Stimulated activated CD8-positive, alpha-beta memory T cell treated with anti-CD3 and anti-CD28 coated beads, Interleukin-4, amount 100 ng/mL, for 48 hours (primary cell): ENCODE measurements at places on chromosomes 7 and 10.
A peak's percentile ranks its signal among the peaks of the same experiment; 100 is the strongest.

- DNase-seq, result no peak
Measured at GRCh38 chr10:110680273-110681020, 36.3 kb downstream of the RBM20 start.

DNA sequence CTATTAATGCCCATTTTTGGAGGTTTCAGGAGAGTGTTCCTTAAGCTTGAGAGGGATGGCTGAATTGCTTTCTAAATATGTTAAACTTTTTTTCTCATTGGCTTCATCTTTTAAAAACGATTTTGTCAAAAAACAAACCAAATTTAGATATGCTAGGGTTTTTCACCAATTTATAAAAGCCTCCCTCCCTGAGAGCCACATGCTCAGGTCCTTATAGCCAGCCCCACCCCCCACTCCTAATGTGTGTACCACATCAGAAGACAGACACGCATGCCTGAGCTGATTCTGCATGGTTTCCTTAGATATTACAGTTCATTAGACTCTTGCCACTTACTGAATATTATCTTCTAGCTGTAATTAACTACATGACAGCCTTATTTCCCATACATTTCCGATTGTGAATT is 2.0 kb downstream of the CUL1 start:
- peak; percentile 62 for DNase-seq

DNA sequence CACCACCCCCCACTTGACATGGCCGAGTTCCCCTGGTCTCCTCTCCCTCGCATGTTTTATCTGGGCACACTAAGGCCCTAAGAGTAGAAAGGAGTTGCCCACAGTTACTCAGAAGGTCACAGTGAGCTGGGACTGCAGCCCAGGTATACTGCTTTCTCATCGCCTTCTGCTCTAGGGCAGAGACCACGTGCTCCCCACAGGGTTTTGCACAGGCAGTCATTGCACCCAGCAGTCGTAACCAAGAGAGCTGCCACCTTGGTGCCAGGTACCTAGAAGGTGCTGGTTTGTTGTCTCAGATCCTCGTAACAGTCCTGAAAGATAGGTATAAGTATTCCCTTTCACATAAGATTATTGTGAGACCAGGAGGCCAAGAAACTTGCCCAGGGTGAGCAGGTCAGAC is 1.8 kb downstream of the MINDY4 start:
- DNase-seq, result no peak

DNA sequence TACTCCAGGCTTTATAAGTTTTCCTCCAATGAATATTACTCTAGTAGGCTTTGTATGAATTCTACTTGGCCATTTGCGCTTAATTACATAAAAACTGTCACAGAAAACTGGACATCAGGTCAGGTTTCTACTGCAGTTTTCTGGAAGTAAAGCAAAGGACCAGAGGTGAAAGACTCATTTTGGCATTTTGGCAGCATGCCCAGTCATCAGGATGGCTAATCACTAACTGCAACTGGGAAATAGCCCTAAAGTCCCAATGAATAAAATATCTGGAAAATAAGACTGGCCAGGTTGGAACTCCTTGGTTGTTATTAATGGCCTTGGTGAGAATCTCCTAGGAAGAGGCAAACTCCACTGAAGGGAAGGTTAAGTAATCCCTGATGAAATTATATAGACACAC is 75.5 kb downstream of the COPG2 start:
- DNase-seq, result no peak

DNA sequence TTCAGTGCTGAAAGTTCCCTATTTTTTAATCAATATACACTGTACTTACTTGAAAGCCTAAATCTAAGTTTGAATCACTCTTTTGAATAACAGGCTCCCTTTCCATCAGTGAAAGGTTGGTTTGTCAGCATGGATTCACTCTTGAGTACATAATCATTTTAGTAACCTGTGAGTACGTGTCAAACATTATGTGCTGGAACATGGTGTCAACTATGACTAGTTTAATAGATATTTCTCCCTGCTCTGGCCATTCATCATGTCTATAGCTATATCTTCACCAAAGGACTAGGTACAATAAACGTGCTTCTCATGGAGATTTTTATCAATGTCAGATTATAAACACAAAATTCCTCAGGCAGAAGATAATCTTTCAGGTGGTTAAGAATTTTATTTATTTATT is 61.7 kb upstream of the MDFIC start:
- no peak for DNase-seq

GRCh38 chr10:110003524-110003885 is 4.3 kb upstream of the ADD3 start:
- DNase-seq, result no peak

GRCh38 chr10:88830643-88831268 is 20.9 kb downstream of the ANKRD22 start:
- no peak for DNase-seq

DNA sequence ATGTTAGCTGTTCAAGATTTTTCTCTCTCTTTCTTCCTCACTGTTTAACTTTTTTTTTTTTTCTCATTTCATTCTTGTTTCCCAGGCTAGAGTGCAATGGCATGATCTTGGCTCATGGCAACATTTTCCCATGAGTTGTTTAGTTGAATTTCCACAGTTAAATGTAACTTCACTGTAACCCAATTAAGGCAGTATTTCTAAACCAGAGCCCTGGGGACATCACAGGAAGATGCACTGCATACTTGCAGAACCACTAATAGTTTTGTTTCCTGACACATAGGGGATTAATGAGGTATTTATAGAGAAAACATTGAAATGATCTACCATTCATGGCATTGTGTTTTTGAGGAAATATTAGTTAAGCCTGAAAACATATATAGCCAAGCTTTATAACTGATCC is 795.6 kb upstream of the GHITM start:
- no peak for DNase-seq

- no peak for DNase-seq
Measured at GRCh38 chr7:157220916-157221569, 82.3 kb downstream of the UBE3C start.

DNA sequence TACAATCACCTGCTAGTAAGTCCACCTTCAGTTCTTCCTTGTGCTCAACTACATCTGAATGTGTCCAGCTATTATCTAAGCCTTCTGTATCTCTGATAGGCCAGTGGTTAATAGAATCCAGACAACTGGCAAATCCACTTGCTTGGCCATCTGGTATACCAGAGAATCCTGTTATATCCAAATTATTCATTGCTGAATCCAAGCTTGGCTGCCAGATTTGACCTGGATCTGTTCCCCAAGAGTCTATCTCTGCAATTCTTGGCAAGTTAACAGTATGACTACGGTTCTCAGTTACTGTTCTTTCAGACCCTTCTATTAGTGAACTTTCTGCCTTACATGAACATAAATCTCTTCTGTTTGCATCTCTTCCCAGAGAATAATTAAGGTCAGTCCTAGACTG is 154.6 kb upstream of the TARP start:
- DNase-seq, result no peak

DNA sequence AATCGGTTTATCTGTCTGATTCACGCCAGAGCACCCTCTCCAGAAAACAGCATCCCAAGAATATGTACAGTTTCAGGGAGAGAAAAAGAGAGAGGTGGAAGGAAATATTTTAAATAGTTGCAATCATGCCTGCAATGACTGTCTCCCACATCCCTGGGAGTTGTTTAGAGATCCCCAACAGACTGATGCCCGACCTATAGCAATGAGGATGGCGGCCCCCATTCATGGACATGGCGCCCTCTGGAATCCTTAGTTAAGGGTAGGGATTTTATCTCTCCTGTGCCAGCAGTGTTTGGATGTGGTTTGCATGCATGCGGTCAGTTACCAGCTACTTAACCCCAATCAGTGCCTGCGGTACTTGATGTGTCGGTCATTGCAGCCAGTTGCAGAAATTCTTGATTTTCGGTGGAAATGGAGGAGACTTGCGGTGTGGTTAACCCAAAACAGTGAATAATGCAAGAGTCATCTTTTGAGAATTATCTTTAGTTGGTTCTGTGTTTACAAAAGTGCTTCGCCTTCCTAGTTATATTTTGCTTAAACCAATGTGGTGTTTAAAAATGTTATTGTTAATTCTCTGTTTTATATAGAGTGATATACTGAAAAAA is 186.0 kb upstream of the TCF7L2 start:
- no peak for DNase-seq

- no peak for DNase-seq
Measured at GRCh38 chr10:74929197-74929596, 102.8 kb downstream of the KAT6B start.

DNA sequence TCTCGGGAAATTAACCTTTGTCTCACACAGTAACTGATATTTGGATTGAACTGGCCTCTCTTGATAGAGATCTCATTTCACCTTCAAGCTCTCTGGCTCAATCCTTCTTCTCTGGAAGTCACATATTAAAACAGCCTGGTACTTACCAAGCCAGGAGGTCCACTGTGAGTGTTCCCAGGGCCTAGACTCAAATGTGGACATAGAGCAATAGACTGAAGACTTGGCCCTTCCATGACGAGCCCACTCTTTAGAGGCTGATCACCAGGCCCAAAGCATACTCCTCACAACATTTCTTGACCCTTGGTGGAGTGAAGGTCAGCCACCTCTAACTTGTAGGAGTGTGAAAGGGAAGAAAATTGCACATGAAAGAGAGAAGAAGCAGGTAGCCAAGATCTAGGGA is 38.5 kb downstream of the COL1A2 start:
- no peak for DNase-seq

GRCh38 chr7:37698276-37698675 is 14.7 kb downstream of the GPR141 start:
- DNase-seq, result no peak

DNA sequence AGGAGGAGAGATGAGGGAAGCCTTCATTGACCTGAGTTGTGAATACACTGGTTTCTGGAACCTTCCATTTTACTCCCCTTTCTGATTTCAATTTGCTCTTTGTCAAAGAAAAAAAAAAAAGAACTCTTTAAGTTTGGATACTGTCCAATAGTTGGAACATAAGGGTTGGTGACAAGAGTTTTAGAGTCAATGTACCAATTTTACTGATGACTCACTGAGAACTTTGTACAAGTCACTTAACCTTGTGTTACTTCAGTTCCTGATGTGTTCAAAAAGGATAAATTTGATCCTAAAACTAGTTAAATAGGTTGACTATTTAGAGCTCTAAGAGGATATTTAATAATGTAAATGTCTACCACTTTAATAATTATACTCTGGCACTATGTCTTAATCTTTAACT is 4.1 kb upstream of the CDK14 start:
- no peak for DNase-seq

DNA sequence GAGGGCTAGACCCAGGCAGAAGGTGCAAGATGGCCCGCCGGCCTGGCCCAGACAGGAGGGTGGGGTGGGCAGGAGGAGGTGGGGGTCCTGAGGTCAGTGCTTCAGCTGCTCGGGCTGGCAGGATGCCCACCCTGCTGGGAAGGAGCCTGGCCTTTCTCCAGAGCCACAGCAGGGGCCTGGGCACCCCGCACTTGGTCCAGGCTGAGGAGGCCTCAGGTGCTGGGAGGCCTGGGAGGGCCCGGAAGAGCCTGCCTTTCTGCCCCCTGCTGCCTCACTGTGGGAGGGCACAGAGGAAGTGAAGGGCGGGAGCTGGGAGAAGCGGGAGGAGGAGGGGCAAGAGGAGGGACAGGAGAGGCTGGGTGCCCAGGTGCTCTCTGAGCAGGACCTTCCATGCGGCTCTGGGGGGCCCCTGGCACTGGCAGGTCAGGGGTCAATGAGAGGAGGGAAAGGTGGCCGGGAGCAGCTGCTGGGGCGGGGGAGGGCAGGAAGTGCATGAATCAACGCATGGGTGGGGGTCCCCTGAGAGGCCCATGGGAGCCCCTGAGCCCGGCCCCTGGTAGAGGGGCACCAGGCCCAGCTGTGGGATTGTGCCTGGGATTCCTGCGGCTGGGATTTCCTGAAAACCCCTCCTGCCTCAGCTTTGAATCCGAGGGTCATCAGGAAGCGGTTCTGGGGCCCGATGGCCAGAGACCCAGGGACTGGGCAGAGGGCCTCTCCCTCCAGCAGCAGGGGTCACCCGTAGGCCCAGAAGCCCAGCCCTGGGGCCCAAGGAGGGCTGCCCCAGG is 49.9 kb downstream of the PWWP2B start:
- peak; percentile 87 for DNase-seq

- DNase-seq, result peak; percentile 58
Measured at GRCh38 chr7:33040803-33041516, 21.6 kb downstream of the NT5C3A start.

- no peak for DNase-seq
Measured at GRCh38 chr10:67306588-67307205, 380.9 kb downstream of the LRRTM3 start.

GRCh38 chr7:39587393-39587792 is 21.2 kb downstream of the YAE1 start:
- no peak for DNase-seq

DNA sequence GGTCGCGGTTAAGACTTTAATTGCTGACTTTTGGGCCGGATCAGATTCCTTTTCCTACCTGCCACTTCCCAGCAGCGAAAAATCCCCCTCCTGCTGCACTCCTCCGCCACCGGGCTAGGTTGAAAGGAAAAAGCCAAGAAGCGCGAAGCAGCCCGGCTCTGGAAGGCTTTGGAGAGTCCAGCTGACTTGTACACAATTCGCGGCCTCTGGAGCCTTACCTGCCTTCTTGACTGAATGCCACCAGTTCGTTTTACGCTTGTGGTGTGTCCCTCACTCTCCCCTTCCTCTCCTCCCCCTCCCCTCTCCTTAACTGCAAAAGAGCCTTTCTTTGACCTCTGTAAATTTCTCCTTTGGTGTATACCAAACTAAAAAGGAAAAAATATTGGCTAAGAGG is 2.7 kb upstream of the FEZF1 start:
- DNase-seq, result no peak

- DNase-seq, result no peak
Measured at GRCh38 chr7:24729365-24730017, 27.8 kb downstream of the GSDME start.

DNA sequence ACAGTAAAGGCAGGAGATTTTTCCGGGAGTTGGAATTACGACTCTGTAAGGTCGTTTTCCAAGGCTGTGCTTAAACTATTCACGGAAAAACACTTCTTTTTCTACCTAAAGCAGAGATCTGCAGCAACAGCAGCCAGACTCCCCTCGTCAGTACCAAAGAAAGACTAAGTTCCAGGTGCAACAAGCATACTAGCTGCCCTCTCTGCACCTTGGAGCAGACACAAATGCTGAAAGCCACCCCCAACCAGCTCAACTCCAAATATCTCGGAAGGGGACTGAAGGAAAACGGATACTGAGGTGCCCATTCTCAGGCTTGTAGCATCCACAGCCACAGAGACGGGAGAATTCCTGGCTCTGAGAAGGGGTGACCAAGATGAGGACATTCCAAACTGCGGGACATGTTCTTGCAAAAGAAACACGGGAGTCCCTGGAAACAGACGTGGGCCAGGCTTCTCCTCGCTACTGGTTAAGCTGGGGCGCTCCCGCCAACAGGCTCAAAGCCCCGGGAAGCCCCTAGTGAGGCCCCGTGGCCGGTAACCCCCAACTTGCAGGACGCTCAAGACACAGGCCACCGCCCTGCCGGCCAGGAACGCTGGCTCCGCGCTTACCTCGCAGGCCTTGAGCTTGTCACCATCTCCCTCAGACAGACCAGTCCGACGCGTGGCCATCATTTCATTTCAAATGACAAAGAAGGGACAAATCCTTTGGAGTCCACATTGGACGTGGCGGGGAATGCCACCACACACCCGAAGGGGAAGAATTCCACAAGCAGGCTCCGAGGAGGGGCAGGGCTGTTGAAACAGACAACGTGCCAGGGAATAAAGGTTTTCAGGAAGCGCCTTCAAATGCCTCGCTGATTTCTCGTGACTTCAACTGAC is 2.2 kb downstream of the ARHGAP21 start:
- DNase-seq, result no peak

GRCh38 chr10:623014-623413 is 66.5 kb downstream of the DIP2C start:
- DNase-seq, result no peak
